ENCODE measurements at places on chromosomes 2 and 18. TPM values are rescaled to one million over a fixed set of nuclear protein-coding genes. Genes with fewer than 3 reads are reported as not detected.

The GPC1 gene
- 245 TPM for total RNA-seq

The CYP1B1 gene
- 5.1 TPM for total RNA-seq

The LHCGR gene
- total RNA-seq = not detected

The KHK gene
- 7.6 TPM for total RNA-seq

The COBLL1 gene
- total RNA-seq = 5.4 TPM

The PDE11A gene
- total RNA-seq = 0.42 TPM

The CNRIP1 gene
- 2.3 TPM for total RNA-seq

The SULT1C2 gene
- 0.33 TPM for total RNA-seq

The CNOT11 gene
- total RNA-seq = 49.8 TPM

The CXCR1 gene
- total RNA-seq = not detected

The CRYGC gene
- not detected for total RNA-seq

The ALK gene
- not detected for total RNA-seq

The TMEM185B gene
- 45.1 TPM for total RNA-seq

The HOXD9 gene
- 0.82 TPM for total RNA-seq

The EVA1A gene
- total RNA-seq = 7.7 TPM

The RNF152 gene
- total RNA-seq = 0.13 TPM

The STK39 gene
- total RNA-seq = 19.2 TPM

The ELP2 gene
- total RNA-seq = 29.2 TPM

The ABCA12 gene
- 0.15 TPM for total RNA-seq

Measured in A549 treated with dexamethasone at 1 μM for 4 hours (cell line).